ENCODE measurements at places on chromosomes 5 and 9.

GRCh38 chr9:3337515-3338225 is 188.1 kb downstream of the RFX3 start:
- no peak for DNase-seq

- DNase-seq = no peak
These were observed 3.2 kb upstream of the FUBP3 start for GRCh38 chr9:130576176-130576575.

DNA sequence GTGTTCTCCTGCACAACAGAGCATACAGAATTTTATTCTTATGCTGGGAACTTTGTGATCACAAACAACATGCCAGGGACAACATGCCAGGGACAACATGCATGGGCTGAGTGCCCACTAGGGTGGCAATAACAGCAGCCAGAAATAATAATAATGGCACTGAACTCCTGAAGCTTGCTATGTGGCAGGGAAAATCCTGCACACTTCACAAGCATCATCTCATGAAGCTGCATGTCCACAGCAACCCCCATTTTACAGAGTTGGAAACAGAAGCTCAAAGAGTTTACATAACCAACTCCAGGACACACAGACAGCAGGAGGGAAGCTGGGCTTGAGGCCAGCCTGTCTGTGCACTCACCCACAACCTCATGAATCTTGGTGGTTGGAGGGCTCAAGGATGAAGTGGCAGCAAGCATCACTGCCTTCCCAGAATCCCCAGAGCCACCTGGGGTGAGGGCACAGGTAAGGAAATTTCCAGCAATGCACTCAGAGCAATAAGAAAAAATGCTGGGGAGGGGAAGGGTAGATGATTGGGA is 111.4 kb downstream of the GABBR2 start:
- no peak for DNase-seq

- no peak for DNase-seq
These were observed 6.5 kb downstream of the ADAMTS13 start for GRCh38 chr9:133428617-133429101.

DNA sequence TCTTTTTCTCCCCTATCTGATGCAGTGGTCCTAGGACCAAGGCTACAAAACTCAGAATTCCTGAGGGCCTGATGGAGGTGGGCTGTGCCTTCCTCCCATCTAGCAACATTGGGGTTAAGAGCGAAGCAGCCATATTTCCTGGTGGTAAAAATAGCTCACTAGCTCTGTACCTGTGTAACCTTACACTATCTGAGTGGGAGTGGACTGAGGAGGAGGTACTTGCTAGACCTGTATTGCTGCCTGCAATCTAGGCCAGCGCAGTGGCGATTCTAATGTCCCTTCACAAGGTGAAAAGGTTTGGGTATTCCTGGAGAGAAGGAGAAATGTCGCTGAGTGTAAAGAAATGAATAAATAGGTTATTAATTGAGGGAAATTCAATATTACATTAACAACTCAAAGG is 80.2 kb upstream of the LIFR start:
- DNase-seq = no peak
